ENCODE measurements at places on chromosomes 13 and 19.

GRCh38 chr19:45507872-45508416 lies 665 bp downstream of the VASP start:
- peak overlapping the region; percentile 95 for H3K4me3 ChIP-seq
- peaks cover 46% of the 10 kb centered on the region for H3K4me1 ChIP-seq
- DNase-seq: no peak
- H3K36me3 ChIP-seq: no peaks in the 10 kb centered on the region

DNA sequence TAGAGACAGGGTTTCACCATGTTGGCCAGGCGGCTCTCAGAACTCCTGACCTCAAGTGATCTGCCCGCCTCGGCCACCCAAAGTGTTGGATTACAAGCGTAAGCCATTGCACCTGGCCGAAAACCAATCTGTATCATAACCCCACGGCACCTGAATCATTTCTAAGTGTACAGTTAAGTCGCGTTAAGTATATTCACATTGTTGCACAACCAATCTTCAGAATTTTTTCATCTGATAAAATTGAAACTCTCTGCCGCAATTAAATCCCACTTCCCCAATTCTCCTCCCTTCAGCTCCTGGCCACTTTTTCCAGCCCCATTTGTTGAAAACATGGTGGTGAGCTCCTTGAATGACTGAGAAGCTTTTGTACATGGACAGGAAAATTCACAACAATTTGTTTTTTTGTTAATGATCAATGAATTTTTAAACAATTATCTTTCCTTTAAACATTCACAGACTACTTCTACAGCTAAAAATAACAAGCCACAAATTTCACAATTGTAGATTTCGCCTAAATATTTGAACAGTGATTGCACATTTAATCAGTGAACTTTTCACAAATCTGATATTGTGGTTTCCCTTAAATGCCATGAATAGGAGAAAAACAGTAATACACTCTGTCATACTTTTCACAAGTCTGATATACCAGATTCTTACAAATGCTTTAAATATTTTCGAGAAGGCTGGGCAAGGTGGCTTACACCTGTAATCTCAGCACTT lies 13.8 kb downstream of the FGF21 start:
- no peaks in the 10 kb centered on the region for H3K4me1 ChIP-seq
- no peaks in the 10 kb centered on the region for H3K36me3 ChIP-seq

DNA sequence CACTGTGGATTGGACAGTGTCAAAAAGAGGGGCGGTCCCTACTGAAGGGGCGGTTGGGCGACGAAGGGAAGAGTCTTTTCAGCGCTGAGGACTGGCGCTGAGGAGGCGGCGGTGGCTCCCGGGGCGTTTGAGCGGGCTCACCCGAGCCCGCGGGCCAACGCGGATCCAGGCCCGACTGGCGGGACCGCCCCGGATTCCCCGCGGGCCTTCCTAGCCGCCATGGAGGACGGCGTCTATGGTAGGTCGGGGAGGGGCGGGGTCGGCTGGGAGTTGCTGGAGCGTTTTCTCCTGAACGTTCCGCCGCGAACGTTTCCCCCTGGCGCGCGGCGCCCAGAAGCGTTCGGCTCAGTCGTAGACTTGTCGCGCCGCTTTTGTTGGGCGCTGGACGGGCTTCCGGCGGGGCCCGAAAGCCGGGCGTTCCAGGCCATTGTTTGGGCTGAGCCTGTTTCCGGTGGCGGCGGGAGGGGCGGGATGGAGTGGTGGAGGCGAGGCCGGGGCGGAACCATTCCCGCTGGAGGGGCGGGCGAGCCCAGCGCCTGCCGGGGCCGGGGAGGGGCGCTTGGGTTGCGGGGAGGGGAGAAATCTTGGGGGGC lies at the start of gene CYTH2:
TSS of gene CYTH2 (plus strand) at position 81 of the 593 bp plus-strand sequence. CDS start at position 220, 139 bp downstream.
- H3K4me3 ChIP-seq: peak within 1 kb of the TSS; percentile 36
- peak within 1 kb of the TSS; percentile 81 for H3K27ac ChIP-seq
- DNase-seq: no peak
- peaks cover 32% of the 10 kb centered on the region for H3K36me3 ChIP-seq

DNA sequence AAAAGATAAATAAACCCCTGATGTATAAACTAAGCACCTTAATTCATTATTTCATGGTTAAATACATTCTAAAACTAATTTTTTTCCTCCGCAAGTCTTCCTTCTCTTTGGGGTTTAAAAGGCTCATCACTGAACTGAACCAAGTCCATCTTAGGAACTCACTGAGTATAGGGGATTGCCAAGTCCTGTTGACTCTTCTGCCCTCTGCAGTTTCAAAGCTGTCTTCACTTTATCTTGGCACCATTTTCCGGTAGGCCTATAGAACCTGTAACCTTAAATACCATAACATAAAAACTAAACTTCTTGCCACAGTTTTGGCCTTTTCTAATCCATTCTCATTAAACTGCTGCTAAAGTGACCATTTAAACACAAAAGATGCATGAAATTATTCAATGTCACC lies 66.5 kb upstream of the USPL1 start:
- H3K27me3 ChIP-seq: no peaks in the 10 kb centered on the region
- H3K36me3 ChIP-seq: no peaks in the 10 kb centered on the region
- peak; percentile 20 for DNase-seq
- no peak overlapping the region for H3K27ac ChIP-seq

GRCh38 chr19:55609326-55609725 lies 3.9 kb downstream of the ZNF865 start:
- no peaks in the 10 kb centered on the region for H3K27me3 ChIP-seq
- no peak overlapping the region for H3K27ac ChIP-seq
- H3K4me3 ChIP-seq: no peak overlapping the region
- H3K4me1 ChIP-seq: peaks cover 24% of the 10 kb centered on the region

- no peak overlapping the region for H3K4me3 ChIP-seq
- no peaks in the 10 kb centered on the region for H3K27me3 ChIP-seq
- no peak overlapping the region for H3K27ac ChIP-seq
- no peaks in the 10 kb centered on the region for H3K4me1 ChIP-seq
- DNase-seq: no peak
Measured at GRCh38 chr13:106151056-106151699, 384.3 kb downstream of the EFNB2 start.

DNA sequence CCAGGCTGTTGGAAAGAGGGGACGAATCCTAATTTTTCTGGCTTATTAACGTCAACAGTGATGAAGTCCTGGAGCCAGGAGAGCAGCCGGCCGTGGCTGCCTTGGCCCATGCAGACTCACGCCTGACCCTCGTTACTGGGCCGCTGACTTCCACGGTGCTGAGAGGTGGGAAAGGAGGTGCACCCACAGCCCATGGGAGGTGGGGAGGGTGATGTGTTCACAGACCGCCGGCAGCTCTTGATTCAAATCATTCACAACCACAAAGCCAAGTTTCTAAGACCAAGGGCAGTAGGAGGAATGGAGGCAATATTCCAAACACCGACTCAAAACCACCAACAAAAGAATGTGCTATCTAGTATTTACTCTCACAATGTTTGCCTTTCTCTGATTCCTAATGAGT lies 24.3 kb downstream of the COL4A2 start:
- H3K4me1 ChIP-seq: no peaks in the 10 kb centered on the region
- DNase-seq: no peak
- H3K27me3 ChIP-seq: no peaks in the 10 kb centered on the region
- no peaks in the 10 kb centered on the region for H3K36me3 ChIP-seq
- no peak overlapping the region for H3K4me3 ChIP-seq

DNA sequence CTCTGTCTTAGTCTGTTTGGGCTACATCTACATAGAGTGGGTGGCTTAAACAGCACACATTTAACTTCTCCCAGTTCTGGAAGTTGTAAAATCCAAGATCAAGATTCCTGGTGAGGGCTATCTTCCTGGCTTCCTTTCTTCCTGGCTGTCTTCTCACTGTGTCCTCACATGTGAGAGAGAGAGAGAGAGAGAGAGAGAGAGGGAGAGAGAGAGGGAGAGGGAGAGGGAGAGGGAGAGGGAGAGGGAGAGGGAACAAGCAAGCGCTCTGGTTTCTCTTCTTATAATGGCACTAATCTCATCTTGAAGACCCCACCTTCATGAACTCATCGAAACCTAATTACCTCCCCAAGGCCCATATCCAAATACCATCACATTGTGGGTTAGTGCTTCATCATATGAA lies 69.2 kb downstream of the CDK8 start:
- no peak overlapping the region for H3K27ac ChIP-seq
- no peak for DNase-seq
- no peak overlapping the region for H3K4me3 ChIP-seq
- H3K36me3 ChIP-seq: no peaks in the 10 kb centered on the region
- peaks cover 14% of the 10 kb centered on the region for H3K4me1 ChIP-seq
- no peaks in the 10 kb centered on the region for H3K27me3 ChIP-seq

DNA sequence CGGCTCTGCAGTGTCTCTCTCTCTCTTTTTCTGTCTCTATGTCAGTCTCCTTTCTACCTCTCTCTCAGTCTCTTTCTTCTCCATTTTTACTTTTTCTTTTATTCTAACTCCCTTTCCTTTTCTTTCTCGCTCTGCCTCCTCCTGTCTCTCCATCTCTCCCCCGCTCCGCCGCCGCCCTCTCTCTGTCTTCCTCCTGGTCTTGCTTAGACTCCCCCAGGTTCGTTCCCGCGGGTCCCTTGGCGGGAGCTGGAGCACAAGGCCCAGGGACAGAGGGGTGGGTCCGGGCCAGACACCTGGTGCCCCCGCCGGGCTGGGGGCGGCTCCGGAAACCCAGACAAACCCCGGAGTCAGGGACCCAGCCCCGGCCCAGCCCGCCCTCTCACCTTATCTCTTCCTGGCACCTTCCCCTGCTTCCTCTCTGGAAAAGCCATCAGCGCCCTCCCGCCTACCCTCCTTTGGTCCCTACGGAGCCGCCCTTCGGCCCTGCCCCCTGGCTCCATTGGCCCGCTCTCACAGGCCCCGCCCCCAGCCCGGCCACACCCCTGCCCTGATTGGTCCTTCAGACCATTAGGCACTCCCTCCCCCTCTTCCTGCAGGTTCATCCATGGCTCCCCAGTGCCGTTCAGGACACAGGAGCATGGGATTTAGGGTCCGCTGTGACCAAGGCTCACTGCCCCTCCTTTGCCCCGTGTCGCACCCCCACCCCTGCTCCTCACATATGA lies 15.4 kb upstream of the NOP53 start:
- no peak for DNase-seq
- H3K4me3 ChIP-seq: no peak overlapping the region
- no peaks in the 10 kb centered on the region for H3K36me3 ChIP-seq
- H3K27ac ChIP-seq: no peak overlapping the region
- peaks cover 7% of the 10 kb centered on the region for H3K4me1 ChIP-seq

GRCh38 chr19:54013866-54014265 lies 22.4 kb downstream of the CACNG6 start:
- no peaks in the 10 kb centered on the region for H3K4me1 ChIP-seq
- H3K36me3 ChIP-seq: no peaks in the 10 kb centered on the region
- H3K27me3 ChIP-seq: no peaks in the 10 kb centered on the region

DNA sequence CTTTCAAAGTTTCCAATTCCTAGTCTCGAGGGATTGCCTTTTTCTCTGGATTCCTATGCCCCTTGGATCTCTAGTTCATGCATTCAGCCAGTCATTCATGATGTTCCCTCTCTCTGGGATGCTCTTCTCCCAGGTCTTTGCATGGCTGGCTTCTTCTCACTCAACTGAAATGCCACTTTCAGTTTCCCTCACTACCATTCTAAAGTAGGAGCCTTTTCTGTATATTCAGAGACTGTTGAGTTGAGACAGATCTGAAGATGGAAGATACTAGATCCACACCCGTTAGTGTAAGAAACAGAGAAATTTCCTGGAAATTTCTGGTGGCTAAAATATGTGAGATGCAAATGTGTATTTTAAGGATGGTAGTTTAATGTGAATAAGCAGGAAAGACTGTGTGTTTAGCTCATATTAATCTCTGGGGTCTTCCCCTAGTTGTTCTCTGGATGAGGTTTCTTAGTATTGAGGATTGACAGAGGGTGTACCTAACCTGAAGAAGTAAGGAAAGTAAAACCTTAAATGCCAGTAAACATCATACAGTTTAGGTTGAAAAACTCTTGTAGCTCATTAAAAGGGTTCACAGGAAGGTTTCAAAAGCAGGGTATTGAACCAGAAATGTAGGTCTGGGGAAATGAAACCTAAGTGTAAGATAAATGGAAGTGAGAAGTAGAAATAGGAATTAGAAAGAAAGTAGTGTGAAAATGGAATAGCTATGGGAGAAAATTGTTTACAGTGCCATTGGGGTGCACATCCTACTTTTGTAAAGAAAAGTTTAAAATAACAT lies 331.3 kb downstream of the NDFIP2 start:
- H3K27me3 ChIP-seq: no peaks in the 10 kb centered on the region
- no peaks in the 10 kb centered on the region for H3K36me3 ChIP-seq
- no peak for DNase-seq

- peaks cover 14% of the 10 kb centered on the region for H3K27me3 ChIP-seq
- H3K36me3 ChIP-seq: no peaks in the 10 kb centered on the region
- peaks cover 11% of the 10 kb centered on the region for H3K4me1 ChIP-seq
Measured at GRCh38 chr19:32223595-32224370, 121.6 kb upstream of the ZNF507 start.

GRCh38 chr13:107217251-107217650 lies 649.3 kb upstream of the ARGLU1 start:
- H3K36me3 ChIP-seq: no peaks in the 10 kb centered on the region
- DNase-seq: no peak
- H3K4me1 ChIP-seq: no peaks in the 10 kb centered on the region

- peaks cover 3% of the 10 kb centered on the region for H3K36me3 ChIP-seq
- no peak overlapping the region for H3K27ac ChIP-seq
- DNase-seq: no peak
Measured at GRCh38 chr13:77040076-77040475, 13.1 kb upstream of the FBXL3 start.

DNA sequence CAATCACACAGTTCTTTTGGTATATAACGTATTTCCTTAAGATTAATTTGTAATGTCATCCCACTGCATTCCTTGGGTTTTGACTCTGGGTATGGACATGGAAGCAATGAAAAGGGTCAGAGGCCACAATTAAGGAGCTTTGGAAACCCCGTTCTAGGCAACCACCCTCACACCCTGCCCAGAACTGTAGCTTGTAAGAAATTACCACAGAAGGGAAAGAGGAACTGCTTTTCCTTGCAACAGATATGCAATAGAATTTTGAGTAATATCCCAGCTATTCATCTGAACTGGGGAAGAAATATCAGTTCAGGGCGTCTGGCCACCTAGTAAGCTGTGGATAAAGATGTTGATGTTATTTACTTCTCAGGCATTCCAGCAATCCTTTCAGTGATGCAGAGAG lies 985 bp upstream of the CLC start:
- H3K27ac ChIP-seq: no peak overlapping the region
- no peak overlapping the region for H3K4me3 ChIP-seq
- H3K27me3 ChIP-seq: no peaks in the 10 kb centered on the region
- H3K4me1 ChIP-seq: no peaks in the 10 kb centered on the region
- DNase-seq: no peak

GRCh38 chr13:25725104-25725503 lies 326.7 kb downstream of the SHISA2 start:
- DNase-seq: no peak
- no peak overlapping the region for H3K27ac ChIP-seq
- no peaks in the 10 kb centered on the region for H3K4me1 ChIP-seq
- H3K27me3 ChIP-seq: no peaks in the 10 kb centered on the region

- H3K36me3 ChIP-seq: peaks cover 15% of the 10 kb centered on the region
- DNase-seq: no peak
- no peak overlapping the region for H3K27ac ChIP-seq
- peaks cover 5% of the 10 kb centered on the region for H3K4me1 ChIP-seq
- no peak overlapping the region for H3K4me3 ChIP-seq
Measured at GRCh38 chr19:50794074-50794875, 4.1 kb downstream of the ACP4 start.

Measured in CD4-positive, alpha-beta memory T cell (primary cell).